Stimulated activated CD4-positive, alpha-beta T cell treated with anti-CD3 and anti-CD28 coated beads, TNF-alpha, amount 100 ng/mL, for 1 hour (primary cell): ENCODE measurements at places on chromosomes 2 and 18.

- no peak for DNase-seq
Measured at GRCh38 chr2:16034151-16034974, 94.0 kb downstream of the MYCN start.

- no peak for DNase-seq
Measured at GRCh38 chr2:60311524-60311923, 241.9 kb downstream of the BCL11A start.

GRCh38 chr2:156675896-156676295 is 239.7 kb downstream of the GPD2 start:
- DNase-seq, result no peak

DNA sequence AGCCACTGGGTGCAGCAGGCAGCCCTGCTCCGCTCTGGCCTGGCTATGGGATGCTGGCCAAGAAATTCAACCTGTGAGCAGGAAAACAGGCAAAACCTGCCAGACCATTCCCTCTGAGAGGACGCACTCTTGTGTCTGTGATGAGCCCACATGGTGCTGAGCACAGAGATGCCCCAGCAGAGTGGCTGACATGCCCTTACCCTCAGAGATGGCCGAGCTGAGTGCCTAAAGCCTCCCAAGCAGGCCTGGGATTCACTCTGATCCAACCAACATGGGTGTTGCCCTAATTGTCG is 34.3 kb upstream of the TAF1B start:
- DNase-seq, result no peak

- no peak for DNase-seq
Measured at GRCh38 chr2:33275689-33276444, 200.6 kb upstream of the RASGRP3 start.

DNA sequence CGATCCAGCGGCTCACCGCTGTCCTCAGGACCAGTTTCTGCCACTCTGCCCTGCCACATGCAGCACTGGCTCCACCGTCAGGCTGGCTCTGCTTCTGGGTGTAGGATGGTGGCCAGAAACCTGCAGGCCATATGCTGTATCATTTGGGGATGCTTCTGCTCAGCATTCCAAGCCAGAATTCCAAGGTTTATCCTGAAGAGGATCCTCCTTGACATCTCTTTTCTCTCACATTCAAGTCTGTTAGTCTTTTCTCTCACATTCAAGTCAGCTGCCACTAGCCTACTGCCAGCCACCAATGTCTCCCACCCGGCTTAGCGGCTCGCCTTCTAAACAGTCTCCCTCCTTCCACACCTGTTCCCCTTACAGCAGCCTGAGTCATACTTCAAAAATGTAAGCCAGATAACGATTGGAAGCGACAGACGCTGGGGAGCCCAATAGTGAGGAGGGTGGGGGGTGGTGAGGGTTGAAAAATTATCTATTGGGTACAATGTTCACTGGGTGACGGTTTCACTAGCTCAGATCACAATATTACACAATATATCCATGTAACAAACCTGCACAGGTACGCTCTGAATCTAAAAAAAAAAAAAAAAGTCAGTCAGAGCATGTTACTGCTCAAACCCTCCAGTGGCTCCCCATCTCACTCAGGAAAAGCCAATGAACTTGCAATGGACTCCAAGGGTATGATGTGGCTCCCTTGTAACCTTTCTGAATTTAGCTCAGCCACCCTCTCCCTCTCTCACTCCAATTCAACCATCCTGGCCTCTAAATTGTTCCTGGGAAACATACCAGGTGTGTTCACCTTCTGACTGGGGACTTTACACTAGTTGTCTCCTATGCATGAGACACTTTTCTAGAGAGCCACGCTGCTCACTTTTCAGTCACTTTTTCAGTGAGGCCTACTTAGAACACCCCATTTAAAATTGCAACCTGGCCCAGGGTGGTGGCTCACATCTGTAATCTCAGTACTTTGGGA is 38.8 kb upstream of the SP3 start:
- DNase-seq, result no peak

DNA sequence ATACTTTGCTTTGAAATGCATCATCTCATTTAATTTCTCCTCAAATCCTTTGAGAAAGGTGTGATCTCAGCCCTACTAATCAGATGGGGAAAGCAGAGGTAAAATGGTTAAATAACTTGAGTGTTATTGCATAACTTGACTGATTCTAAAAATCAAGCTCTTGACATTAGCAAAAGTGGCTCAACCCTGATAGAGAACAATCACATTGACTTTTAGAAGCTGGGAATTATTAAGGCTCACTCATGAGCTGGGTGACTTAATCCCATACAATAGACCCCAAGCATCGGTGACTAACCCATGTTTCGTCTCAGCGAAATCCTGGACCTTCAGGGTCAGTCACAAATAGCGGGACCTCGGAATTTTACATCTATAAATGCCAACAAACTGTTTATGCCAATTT is 378.9 kb downstream of the NBAS start:
- DNase-seq, result no peak

- DNase-seq, result no peak
Measured at GRCh38 chr2:40204268-40204667, 247.6 kb downstream of the SLC8A1 start.

GRCh38 chr2:97716695-97717612 is 3.6 kb downstream of the ZAP70 start:
- no peak for DNase-seq

GRCh38 chr2:201248288-201248844 is 12.0 kb upstream of the CASP8 start:
- no peak for DNase-seq

DNA sequence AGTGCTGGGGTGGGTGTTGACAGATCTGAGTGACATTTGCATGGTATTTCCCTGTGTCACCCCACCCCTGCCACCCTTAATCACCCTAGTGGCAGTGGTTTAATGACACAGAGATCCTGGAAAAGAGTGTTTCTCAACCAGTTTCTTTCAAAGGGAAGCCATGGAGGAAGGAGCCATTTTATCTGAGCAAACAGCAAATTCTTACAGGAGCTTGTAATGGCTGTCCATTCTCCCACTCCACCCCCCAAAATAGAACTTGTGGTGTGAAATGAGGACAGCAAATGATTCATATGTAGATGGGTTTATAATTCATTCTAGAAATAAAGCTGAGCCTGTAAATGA is 51.5 kb downstream of the CDC42EP3 start:
- no peak for DNase-seq

- no peak for DNase-seq
Measured at GRCh38 chr2:111007757-111008688, 112.7 kb upstream of the BCL2L11 start.
